ENCODE measurements at places on chromosomes 5 and 9.

DNA sequence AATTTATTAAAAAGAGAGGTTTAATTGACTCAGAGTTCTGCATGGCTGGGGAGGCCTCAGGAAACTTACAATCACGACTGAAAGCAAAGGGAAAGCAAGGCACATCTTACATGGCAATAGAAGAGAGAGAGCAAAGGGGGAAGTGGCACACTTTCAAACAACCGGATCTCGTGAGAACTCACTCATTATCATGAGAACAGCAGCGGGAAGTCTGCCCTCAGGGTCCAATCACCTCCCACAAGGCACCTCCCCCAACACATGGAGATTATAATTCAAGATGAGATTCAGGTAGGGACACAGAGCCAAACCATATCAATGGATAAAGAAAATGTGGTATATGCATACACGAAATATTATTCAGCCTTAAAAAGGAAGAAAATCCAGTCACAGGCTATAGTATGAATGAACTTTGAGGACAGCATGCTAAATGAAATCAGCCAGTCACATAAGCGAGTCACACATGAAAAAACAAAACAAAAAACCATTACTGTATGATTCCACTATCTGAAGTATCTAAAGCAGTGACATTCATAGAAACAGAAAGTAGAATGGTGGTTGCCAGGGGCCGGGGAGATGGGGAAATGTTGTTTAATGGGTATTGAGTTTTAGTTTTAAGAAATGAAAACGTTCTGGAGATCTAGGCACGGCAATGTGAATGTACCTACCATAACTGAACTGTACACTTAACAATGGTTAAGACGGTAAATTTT is 83.4 kb upstream of the PCA3 start:
- DNase-seq = no peak

GRCh38 chr5:131022811-131023497 is 142.1 kb downstream of the HINT1 start:
- no peak for DNase-seq

DNA sequence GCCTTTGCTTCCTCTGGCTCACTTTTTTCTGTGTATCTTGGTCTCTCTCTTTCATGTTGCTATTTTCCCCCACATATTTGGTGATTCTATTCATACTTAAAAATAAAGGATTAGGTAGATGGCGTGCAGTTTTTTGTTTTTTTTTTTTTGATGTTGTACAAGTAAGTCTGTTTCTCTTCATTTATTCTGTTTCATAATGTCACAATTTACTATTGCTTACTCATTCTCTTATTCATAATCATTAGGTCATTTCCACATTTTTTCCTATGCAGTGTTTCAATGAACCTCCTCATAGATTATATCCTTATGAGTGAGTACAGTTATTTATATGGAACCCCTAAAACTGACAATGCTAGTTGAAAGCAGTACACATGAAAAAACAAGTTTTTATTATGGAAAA is 136.3 kb downstream of the APBA1 start:
- no peak for DNase-seq

- DNase-seq = no peak
Observed at GRCh38 chr5:1975898-1976765, 93.4 kb upstream of the IRX4 start.

GRCh38 chr9:70539526-70539925 is 125.1 kb upstream of the KLF9 start:
- no peak for DNase-seq

GRCh38 chr5:158285698-158286097 is 426.8 kb upstream of the CLINT1 start:
- no peak for DNase-seq

- no peak for DNase-seq
Observed at GRCh38 chr9:108671176-108671575, 184.6 kb downstream of the ACTL7B start.

DNA sequence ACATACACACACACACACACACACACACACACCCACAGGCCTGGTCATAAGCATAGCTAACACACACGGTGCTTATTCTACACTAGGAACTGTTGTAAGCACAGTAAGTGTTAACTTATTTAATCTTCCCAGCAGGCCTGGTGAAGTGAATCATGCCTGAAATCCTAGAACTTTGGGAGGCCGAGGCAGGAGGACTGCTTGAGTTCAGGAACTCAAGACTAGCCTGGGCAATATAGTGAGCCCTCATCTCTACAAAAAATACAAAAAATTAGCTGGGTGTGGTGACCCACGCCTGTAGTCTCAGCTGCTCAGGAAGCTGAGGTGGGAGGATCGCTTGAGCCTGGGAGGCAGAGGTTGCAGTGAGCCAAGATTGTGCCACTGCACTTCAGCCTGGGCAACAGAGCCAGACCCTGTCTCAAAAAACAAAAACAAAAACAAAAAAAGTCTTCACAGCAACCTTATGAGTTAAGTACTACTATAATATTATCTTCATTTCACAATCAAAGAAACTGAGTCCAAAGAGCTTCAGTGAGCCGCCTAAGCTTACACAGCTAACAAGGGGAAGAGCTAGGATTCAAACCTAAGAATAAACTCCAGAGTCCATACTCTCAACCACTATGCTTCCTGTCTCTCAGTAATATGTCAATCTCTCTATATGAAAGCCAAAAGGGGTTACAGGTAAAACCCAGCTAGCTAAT is 2.3 kb downstream of the MEGF9 start:
- no peak for DNase-seq

DNA sequence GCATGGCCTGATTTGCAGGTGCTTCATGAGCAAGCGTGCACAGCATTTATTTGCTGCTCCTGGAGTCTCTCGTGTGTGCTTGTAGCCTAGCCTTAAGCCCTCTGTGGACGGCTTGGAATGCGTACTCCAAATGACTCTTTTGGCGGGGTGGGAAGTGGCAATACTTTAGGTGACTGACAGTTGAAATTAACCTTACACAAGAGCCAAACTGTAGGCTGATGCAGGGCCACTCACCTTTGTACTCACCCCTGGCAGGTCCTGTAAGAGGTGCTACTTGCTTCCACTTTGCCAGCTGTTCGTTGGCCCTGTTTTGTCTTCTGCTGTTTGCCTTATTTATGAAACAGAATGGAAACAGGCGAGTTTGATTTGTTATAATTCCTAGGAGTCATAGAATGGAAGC is 22.9 kb downstream of the TENT4A start:
- DNase-seq = no peak

GRCh38 chr9:124774129-124774978 is 2.6 kb upstream of the OLFML2A start:
- DNase-seq = peak; percentile 73

- DNase-seq = no peak
Observed at GRCh38 chr9:121725008-121725775, 73.8 kb downstream of the DAB2IP start.

GRCh38 chr5:77086368-77086688 is 757 bp downstream of the ZBED3 start:
- DNase-seq = no peak

DNA sequence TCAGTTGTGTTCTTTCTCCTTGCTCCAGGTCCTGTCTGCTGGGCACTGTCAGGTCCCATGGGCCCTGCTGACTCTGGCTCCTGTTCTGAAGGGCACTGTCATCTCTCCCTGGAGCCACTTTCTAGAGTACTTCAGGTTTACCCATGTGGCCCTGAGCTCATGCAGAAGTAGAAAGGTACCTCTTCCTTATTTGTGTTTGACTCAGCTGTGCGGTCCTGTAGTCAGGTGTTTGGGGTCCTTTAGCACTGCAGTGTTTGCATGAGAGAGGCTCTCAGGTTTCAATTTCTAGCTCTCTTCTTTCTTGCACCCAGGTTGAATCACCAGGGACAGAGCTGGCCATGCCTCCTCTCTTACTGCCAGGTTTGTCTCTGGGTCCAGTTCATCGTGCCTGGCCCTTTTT is 71.5 kb downstream of the HSPA4 start:
- no peak for DNase-seq

DNA sequence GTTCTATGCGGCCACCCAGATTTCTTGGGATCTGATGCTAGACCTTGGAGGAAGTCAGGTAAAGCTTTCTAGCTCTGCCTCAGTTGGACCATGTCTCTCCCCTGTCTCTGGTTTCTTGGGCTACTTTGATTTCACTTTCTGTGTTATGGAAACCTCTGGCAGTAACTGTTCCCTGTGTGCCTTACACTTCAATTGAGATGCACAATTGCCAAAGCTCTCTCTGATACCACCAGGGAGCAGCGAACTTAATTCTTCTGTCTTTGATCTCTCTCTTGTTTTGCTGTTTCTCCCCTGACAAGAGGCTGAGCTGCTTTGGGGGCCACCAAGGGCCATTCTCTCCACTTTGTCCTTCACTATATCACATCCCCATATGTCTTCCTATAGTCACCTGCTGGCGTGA is 61.4 kb downstream of the PGM5 start:
- DNase-seq = no peak

DNA sequence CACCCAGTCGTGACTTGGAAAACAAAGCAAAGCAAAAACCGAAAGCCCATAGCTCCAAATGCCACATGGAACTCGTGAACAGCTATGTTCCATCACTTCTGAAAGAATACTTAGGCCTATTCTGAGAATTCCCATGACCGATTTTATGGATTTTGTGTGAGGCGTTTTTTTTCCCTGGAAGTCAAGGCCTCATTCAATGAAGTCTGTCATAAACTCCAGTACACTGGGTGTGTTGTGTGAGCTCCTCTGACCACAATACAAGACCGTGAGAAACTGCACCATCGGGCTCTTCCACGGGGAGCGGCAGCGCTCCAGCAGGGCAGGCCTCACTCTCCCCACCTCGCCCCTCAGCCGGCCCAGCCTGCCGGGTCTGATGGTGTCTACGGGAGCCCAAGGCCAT is 209.5 kb downstream of the FANCC start:
- no peak for DNase-seq

DNA sequence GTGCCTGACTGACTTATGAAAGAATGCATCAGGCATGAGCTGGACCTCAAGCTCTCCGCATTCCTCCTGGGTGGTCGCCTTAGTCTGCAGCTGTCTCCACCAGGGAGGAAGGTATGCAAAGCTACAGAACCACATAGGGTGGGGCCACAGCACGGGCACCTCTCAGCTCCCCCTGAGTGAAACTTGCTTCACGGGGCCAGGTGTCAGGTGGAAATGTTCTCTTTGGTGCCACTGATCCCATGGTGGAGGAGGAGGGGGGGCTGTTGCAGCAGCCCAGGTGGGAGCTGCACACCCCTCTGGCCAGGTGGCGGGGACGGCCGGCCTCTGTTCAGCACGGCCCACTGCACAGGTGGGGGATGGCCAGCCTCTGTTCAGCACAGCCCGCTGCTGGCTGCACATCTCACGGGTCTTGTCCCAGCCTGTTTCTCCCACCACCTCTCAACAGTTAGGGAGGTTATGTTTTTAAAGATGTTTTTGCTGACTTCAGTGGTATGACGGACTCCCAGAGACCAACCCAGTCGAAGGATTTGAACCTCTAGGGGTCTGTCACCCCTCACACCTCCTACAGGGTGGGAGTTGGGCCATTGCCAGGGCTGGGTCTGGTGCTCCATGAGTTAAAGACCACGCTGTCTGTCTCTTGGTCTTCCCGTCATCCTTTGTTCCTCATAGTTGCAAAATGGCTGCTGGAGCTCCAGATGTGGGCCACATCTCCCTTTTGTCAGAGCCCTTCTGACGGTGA is 34.3 kb downstream of the MRPL36 start:
- no peak for DNase-seq

GRCh38 chr9:124295159-124295794 is 37.5 kb downstream of the NEK6 start:
- DNase-seq = no peak

- no peak for DNase-seq
Observed at GRCh38 chr5:159149085-159149484, 49.4 kb upstream of the EBF1 start.

DNA sequence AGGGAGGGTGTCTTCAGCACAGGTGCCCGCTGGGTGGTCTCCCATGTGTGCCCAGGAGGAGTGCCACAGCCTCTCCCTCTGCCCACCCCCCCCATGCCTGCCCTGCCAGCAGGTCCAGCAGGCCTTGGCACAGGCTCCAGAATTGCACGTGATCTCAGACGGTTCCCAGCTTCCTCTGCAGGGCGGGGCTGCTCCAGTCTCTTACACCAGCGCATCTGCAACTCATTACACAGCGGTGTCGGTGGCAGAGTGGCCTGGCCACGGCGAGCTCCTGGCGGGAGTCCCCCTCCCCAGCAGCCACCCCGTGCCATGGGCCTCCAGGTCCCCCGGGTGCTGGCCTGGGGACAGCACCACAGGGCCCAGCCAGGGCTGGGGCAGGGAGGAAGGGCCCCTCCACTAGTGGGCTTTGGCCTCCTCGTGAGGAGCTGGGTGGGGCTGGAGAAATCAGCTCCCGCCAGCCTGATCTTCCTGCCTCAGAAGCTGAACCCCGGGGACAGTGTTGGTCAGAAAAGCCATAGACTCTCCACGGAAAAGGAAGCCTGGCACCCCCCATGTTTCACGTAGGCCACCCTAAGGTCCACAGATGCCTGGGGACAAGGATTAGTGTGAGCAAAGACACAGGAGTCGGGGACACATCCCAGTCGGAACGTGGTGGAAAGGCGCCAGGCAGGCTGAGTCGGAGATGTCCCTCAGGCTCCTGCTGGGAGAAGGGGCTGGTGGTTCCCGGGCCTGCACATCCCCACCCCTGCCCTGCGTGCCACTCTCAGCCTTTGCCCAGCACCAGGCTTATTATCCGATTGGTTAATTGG is 40.2 kb downstream of the RXRA start:
- DNase-seq = no peak

GRCh38 chr9:74951107-74951720 is 1.5 kb downstream of the C9orf40 start:
- DNase-seq = no peak
